Upper lobe of left lung (tissue), 6 donors: ENCODE measurements at places on chromosomes 4 and X. TPM values are rescaled to one million over a fixed set of nuclear protein-coding genes. Genes with fewer than 3 reads are reported as not detected.

DNA sequence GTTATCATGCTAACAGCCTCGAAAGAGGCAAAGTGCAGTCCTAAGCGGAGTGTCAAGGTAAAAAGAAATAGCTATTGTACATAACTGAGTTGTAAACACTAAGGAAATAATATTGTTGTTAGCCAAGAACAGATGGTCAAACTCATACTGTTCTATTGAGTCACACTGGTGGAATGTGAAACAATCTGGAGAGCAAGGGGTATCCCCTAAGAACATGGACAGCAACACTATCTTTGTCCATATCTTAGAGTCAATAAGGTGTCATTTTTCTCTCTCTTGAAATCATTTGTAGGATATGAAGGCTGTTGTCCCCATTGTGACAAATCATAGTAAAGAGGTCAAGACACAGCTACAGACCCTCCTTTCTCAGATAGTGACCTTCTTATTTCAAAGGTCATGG, 4.5 kb upstream of the PDGFC start:
- peaks cover 14% of the 10 kb centered on the region for H3K4me1 ChIP-seq

GRCh38 chr4:175716961-175717360, 95.1 kb downstream of the GPM6A start:
- no peak overlapping the region for H3K4me3 ChIP-seq
- no peak for DNase-seq
- no peaks in the 10 kb centered on the region for H3K27me3 ChIP-seq
- H3K4me1 ChIP-seq: no peaks in the 10 kb centered on the region
- H3K27ac ChIP-seq: no peak overlapping the region

- H3K4me1 ChIP-seq: peaks cover 21% of the 10 kb centered on the region
- no peaks in the 10 kb centered on the region for H3K27me3 ChIP-seq
- peak overlapping the region; percentile 61 for H3K4me3 ChIP-seq
- H3K36me3 ChIP-seq: peaks cover 8% of the 10 kb centered on the region
These were observed 638 bp downstream of the BLTP1 start for GRCh38 chr4:122152711-122153226.

DNA sequence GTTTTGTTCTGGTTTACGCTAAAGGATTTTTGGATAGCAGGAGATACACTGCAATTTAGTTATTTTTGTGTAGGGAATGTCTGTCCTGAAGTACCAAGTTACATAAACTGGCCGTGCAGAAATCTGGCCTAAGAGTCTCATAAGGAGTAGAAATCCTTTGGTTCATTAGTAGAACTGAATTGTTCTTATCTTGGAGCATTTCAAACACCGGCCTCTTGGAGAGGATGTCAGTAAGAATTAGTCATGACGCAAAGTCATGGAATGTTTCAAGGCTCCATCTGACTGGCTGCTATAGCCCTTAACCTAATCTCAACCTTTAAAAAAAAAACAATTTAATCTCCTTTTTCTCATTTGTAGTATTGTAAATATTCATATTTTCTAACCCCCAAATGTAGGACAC, 15.2 kb downstream of the PDLIM3 start:
- no peaks in the 10 kb centered on the region for H3K27me3 ChIP-seq
- peak overlapping the region; percentile 11 for H3K27ac ChIP-seq
- no peak for DNase-seq
- H3K4me1 ChIP-seq: no peaks in the 10 kb centered on the region
- no peaks in the 10 kb centered on the region for H3K36me3 ChIP-seq

DNA sequence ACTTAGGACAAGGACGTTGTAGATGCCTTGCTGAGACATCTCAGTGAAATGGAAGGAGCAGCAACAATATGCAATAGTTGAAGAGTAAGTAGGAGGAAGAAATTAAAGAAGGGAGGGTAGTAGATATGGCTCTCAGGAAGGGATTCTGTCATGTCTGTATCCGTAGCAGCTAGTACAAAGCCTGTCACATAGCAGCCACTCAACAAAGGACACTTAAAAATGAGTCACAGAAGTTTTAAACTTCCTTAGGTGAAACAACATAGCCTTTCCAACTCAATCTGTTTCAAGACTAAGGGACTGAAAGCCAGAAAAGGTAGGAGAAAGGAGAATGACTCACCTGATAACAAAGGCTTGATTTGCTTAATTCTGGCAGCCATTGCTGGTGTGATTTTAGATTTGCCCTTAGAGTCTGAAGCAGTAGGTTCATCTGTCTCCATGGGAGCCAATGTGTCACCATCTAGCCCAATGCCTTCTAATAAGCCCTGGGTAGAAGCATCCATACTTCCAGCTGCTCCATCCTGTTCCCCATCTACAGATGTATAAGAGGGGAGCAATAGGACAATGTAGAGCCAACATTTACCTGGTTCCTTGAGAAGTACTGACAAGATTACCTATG, 86.6 kb downstream of the HUWE1 start:
- no peaks in the 10 kb centered on the region for H3K27me3 ChIP-seq
- no peak overlapping the region for H3K4me3 ChIP-seq
- H3K36me3 ChIP-seq: peaks cover 3% of the 10 kb centered on the region
- no peak for DNase-seq
- H3K27ac ChIP-seq: no peak overlapping the region
- no peaks in the 10 kb centered on the region for H3K4me1 ChIP-seq

- H3K27me3 ChIP-seq: no peaks in the 10 kb centered on the region
- H3K4me1 ChIP-seq: peaks cover 4% of the 10 kb centered on the region
- no peak for DNase-seq
- no peak overlapping the region for H3K4me3 ChIP-seq
- no peaks in the 10 kb centered on the region for H3K36me3 ChIP-seq
These were observed 67.4 kb downstream of the MANBA start for GRCh38 chr4:102693262-102693850.

- no peaks in the 10 kb centered on the region for H3K27me3 ChIP-seq
- no peaks in the 10 kb centered on the region for H3K4me1 ChIP-seq
- no peak overlapping the region for H3K27ac ChIP-seq
- H3K36me3 ChIP-seq: peaks cover 23% of the 10 kb centered on the region
- H3K4me3 ChIP-seq: no peak overlapping the region
- DNase-seq: no peak
These were observed 47.3 kb downstream of the RS1 start for GRCh38 chrX:18624599-18624998.

GRCh38 chr4:175215657-175216056, 297.5 kb downstream of the ADAM29 start:
- H3K27me3 ChIP-seq: no peaks in the 10 kb centered on the region
- no peak overlapping the region for H3K4me3 ChIP-seq
- no peak for DNase-seq

DNA sequence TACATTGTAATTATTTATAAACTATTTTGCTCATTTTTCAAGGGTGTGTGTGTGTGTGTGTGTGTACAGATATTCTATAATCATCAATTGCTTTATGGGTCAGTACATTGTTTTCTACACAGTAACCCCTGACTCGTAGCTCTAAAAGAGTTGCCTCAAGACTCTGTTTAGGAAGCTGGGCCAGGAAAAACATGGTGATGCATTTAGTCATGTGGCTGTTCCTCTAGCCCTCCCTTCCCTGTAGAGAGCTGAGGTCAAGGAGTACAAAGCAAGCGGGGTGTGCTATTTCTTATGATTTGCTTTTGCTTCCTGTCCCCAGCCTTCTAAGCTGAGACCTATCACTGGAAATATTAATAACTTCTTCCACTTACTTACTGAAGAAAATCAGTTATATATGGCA, 34.8 kb upstream of the SPANXD start:
- no peaks in the 10 kb centered on the region for H3K4me1 ChIP-seq
- no peaks in the 10 kb centered on the region for H3K36me3 ChIP-seq
- H3K27ac ChIP-seq: no peak overlapping the region
- no peak overlapping the region for H3K4me3 ChIP-seq

GRCh38 chr4:11543706-11544105, 115.0 kb upstream of the HS3ST1 start:
- DNase-seq: no peak
- H3K27me3 ChIP-seq: no peaks in the 10 kb centered on the region
- H3K4me1 ChIP-seq: peaks cover 4% of the 10 kb centered on the region
- H3K36me3 ChIP-seq: no peaks in the 10 kb centered on the region
- no peak overlapping the region for H3K27ac ChIP-seq

GRCh38 chr4:139844057-139844456, 178.4 kb downstream of the MGST2 start:
- no peak overlapping the region for H3K27ac ChIP-seq
- H3K27me3 ChIP-seq: no peaks in the 10 kb centered on the region
- peaks cover 8% of the 10 kb centered on the region for H3K4me1 ChIP-seq
- H3K36me3 ChIP-seq: no peaks in the 10 kb centered on the region
- no peak for DNase-seq
- H3K4me3 ChIP-seq: no peak overlapping the region

- no peaks in the 10 kb centered on the region for H3K27me3 ChIP-seq
- H3K4me3 ChIP-seq: no peak overlapping the region
- H3K36me3 ChIP-seq: no peaks in the 10 kb centered on the region
- no peak for DNase-seq
- H3K27ac ChIP-seq: no peak overlapping the region
These were observed 77.3 kb downstream of the TSPAN5 start for GRCh38 chr4:98581126-98581525.

GRCh38 chr4:184684491-184685189, 35.1 kb downstream of the PRIMPOL start:
- no peak overlapping the region for H3K4me3 ChIP-seq
- H3K27ac ChIP-seq: no peak overlapping the region
- no peaks in the 10 kb centered on the region for H3K27me3 ChIP-seq
- H3K36me3 ChIP-seq: no peaks in the 10 kb centered on the region
- peak; percentile 37 for DNase-seq

DNA sequence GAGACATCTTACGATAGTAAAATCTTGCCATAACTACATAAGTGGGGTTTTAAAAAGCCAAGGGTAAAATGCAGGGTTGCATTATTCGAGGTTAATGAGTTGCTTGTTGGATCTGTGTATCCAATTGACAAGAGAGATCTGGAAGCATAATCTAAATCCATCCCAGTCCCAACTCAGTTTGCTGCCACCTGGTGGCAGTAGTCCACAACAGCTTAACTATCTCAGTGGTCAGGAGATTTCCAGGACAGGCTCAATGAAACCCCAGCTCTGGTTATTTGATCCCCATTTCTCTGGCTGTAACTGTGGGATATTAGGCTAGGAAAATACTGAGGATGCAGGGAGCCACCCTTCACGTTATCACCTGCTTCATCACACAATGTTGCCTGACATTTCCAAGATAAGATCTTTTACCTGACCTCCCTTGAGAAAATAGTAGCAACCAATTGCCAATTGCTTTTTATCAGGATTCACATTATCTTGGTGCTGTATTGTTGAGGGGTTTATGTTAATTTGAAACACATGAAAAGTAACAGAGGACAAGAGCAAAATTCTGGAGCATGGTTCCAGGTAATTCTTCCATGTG, 88.2 kb upstream of the TNIP3 start:
- H3K4me1 ChIP-seq: peaks cover 5% of the 10 kb centered on the region

DNA sequence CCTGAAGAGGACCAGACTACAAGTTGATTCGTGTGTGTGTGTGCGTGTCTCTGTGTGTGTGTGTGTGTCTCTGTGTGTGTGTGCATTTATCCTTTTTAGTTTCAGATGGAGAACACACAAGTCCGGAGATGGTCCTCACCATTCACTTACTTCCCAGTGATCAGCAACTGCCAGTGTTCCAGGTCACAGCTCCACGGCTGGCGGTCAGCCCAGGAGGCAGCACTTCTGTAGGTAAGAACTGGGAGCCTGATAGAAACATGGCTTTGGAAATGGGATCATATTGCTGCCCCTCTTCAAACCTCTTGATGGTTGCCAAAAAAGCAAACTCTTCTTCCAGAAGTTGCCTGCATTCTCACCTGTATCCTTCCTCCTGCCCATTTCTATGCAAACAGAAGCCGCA, 122.6 kb upstream of the ANXA3 start:
- H3K27me3 ChIP-seq: no peaks in the 10 kb centered on the region
- H3K36me3 ChIP-seq: no peaks in the 10 kb centered on the region
- no peak overlapping the region for H3K27ac ChIP-seq
- H3K4me3 ChIP-seq: no peak overlapping the region
- DNase-seq: no peak

- no peaks in the 10 kb centered on the region for H3K36me3 ChIP-seq
- H3K27me3 ChIP-seq: no peaks in the 10 kb centered on the region
- H3K4me1 ChIP-seq: no peaks in the 10 kb centered on the region
- no peak for DNase-seq
- H3K4me3 ChIP-seq: no peak overlapping the region
These were observed 164.7 kb upstream of the SLIT2 start for GRCh38 chr4:20086799-20087521.

GRCh38 chr4:7803371-7803770, 136.3 kb downstream of the AFAP1 start:
- DNase-seq: no peak
- H3K36me3 ChIP-seq: no peaks in the 10 kb centered on the region
- peaks cover 37% of the 10 kb centered on the region for H3K4me1 ChIP-seq
- H3K4me3 ChIP-seq: no peak overlapping the region
- no peak overlapping the region for H3K27ac ChIP-seq
- no peaks in the 10 kb centered on the region for H3K27me3 ChIP-seq

- no peaks in the 10 kb centered on the region for H3K27me3 ChIP-seq
- no peak for DNase-seq
- no peak overlapping the region for H3K4me3 ChIP-seq
- H3K27ac ChIP-seq: no peak overlapping the region
- H3K4me1 ChIP-seq: no peaks in the 10 kb centered on the region
These were observed 40.0 kb downstream of the HHIP start for GRCh38 chr4:144685911-144686310.

DNA sequence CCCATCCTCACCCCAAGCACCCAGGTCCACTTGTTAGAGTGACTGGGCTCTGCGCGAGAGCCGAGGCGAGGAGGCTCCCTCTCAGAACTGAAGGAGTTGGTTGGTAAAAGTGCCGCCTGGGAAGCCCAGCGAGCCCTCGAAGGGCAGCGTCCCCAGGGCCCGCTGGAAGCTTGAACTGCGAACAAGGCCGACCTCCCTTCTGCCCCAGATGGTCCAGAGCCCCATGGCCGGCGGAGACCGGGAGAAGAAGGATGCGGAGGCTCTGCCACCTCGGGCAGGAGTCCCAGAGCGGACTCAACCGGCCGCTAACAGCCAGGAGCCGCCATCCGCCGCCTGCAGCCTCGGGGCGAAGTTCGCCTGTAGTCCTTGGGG, 116.3 kb upstream of the TEX13C start:
- H3K4me1 ChIP-seq: no peaks in the 10 kb centered on the region
- H3K27me3 ChIP-seq: no peaks in the 10 kb centered on the region
- H3K27ac ChIP-seq: peak overlapping the region; percentile 49
- no peaks in the 10 kb centered on the region for H3K36me3 ChIP-seq

- no peaks in the 10 kb centered on the region for H3K27me3 ChIP-seq
- no peak overlapping the region for H3K27ac ChIP-seq
- H3K36me3 ChIP-seq: peaks cover under 1% of the 10 kb centered on the region
- H3K4me1 ChIP-seq: no peaks in the 10 kb centered on the region
- no peak for DNase-seq
These were observed 63.6 kb downstream of the SMARCAD1 start for GRCh38 chr4:94271248-94271647.

Gene PASD1
- total RNA-seq: not detected

Gene NDNF
- total RNA-seq: 173 TPM

Gene VCX2
- not detected for total RNA-seq

Gene ASMT
- not detected for total RNA-seq

Gene WNK3
- total RNA-seq: 1.0 TPM

Gene SNCA
- 10.3 TPM for total RNA-seq

Gene GPR119
- total RNA-seq: not detected

Gene F11
- 9.7 TPM for total RNA-seq

Gene CFI
- total RNA-seq: 57.7 TPM
